ENCODE measurements at places on chromosomes 4 and X. TPM values are rescaled to one million over a fixed set of nuclear protein-coding genes. Genes with fewer than 3 reads are reported as not detected.

The TRIM60 gene
- total RNA-seq, result not detected

The OTC gene
- total RNA-seq, result not detected

The APBB2 gene
- total RNA-seq, result 45.9 TPM

The FGF13 gene
- not detected for total RNA-seq

The FGF16 gene
- 0.15 TPM for total RNA-seq

The PALLD gene
- 51.1 TPM for total RNA-seq

The NAT8L gene
- under 0.01 TPM for total RNA-seq

The KLHL34 gene
- total RNA-seq, result not detected

The ADGRG4 gene
- not detected for total RNA-seq

The TMEM31 gene
- total RNA-seq, result not detected

The NEXMIF gene
- total RNA-seq, result not detected

The ANAPC4 gene
- total RNA-seq, result 21.0 TPM

Data from bronchus fibroblast of lung (primary cell).